ENCODE measurements at places on chromosomes 3 and 15.
A peak's percentile ranks its signal among the peaks of the same experiment; 100 is the strongest.

DNA sequence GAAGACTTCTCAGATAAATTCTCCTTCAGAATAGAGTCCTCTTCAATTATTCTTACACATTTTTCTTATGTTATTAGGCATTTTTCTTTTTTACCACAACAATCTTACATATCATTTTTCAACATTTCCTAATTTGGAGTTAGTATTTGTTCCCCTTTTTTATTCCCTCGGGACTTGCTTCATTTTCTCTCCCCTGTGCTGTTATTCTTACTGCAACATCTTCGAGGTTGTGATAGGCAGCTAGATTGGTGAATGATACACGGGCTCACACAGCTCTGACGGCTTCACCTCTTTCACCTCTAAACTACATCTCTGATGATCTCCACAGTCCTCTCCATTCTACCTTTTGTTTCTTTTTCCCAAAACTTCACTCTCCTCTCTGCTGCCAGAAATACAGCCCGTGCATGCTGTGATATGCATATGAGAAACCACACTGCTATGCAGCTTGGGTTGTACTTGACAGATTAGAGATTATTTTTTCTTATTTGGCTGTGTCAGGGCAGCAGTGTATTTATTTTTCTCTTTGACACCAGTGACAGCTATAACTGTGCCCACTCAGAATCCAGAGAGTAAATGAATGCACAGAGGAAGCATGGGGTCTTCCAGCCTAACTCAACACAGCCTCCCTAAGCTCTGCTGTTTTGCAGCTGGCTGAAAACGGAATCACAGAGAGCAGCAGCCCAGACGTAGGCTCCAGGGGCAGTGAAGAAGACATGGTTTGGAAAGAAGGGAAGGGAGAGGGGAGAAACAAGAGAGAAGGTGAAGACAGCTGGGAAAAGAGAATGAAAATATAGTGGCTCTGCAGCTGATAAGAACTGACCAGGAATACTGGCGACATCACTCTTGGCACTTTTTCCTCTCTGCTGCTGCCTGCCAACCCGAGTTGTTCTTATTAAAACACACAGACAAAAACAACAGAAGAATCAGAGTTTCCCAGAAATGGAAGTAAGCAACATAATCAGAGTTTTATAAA lies 61.8 kb downstream of the SLC9A9 start:
- no peak for DNase-seq

- DNase-seq: no peak
Observed at GRCh38 chr3:197674741-197675562, 61.8 kb downstream of the RUBCN start.

DNA sequence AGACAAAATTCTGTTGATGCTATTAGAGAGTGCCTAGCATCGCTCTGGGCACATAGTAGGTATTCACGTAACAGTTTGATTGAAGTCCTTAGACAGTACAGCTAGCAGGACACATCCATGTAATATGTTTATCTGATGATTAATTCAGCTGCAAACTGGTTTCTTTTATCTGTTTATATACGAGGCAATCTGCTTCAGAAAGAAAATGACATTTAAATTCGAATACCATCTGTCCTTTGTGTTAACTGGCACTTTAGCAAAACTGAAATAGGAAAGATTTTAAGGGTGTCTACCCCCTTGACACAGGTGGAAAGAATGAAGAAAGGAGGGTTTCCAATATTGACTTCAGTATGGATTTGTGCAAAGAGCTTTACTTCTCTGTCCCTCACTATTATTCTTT lies 192.5 kb downstream of the MFSD1 start:
- no peak for DNase-seq

DNA sequence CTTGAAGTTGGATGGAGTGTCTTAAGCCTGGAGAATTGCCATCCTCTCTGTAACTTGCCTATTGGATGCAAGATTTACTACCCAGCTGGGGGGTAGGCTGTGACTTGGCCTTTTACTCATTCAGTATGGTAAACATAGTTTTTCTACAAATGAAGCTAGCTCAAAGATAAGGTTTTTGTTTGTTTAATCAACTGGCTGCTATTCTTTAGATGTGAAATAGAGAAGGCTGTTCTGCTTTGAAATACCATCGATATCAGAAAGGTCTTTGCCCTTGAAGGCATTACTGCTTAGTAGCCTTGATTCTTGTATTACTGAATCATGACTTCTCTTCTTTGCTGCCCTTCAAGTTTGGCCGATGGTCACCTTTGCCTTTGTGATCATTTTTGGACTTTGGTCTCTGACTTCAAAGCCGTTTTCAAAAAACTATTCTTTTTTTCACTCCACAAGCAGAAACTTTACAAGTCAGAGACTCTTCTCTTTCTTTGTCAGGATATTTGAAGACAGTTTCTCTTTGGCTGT lies 83.1 kb downstream of the GAP43 start:
- DNase-seq: no peak

DNA sequence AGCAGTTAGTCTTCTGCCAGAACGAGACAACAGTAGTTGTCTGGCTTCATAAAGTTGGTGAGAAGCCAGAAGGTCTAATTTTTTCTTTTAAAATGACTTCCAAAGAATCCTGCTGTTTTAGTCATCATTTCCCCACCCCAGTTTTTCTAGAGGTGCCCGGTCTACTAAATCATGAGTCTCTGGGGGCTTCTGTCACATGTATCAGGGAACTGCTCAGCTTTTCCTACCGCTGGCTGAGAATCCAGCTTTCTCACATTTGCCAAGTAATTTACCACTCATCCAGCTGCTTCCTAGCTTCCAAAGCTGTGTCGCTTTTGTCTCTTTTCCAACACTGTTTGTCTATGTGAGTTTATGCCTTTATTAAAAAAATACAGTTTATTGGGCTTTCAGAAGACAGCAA lies 183.3 kb downstream of the NSUN3 start:
- DNase-seq: no peak

DNA sequence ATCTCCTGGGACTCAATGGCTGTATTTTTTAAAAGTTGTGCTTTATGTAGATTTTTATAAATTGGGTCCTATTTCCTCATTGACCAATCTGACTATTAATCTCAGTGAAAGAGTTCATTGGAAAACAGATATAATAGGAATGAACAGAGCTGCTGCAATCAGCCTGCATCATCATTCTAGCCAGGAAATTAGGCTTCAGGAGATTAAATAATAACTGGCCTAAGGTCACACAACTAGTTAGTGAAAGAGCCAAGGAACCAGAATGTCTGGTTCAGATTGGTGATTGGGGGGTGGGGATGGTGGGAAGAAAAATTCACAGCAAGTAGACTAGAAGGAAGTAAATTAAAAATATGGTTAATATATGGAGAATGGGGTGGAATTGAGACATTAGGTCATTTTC lies 180.9 kb upstream of the ROPN1 start:
- no peak for DNase-seq

DNA sequence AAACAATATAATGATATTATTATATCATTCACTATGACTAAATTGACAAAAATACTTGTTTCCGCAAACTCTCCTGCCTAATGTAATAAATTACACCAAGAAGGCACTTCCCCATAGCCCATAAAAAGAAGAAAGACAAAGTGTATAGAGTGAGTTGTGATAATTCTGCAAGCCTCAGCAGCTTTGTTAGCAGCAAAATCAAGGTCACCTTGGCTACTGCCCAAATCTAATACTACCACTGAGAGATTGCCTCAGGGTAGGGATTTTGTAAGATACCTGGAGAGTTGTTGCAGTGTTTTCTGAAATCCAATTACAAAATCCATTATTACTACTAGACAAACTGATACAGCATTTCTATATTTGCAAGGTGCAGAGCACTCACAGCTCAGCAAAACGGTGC lies 503.5 kb downstream of the FGF12 start:
- DNase-seq: no peak

DNA sequence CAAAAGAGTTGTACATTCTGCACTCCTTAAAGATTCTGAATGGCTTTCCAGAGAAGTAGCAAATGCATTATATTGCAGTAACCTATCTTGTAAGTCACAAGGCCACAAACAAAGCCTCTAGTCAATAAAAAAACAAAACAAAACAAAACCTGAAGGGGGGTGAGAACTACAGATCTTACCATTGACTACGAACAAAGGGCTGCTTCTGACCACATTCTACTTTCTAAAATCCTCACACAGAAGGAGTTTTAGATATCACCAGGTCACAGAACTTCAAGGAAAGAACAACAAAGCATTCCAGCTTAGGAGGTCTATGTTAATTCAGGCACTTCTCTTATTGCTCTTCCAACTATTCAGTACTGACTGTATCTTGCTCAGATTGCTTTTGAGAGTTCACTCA lies 343.0 kb downstream of the ZBTB20 start:
- DNase-seq: no peak

DNA sequence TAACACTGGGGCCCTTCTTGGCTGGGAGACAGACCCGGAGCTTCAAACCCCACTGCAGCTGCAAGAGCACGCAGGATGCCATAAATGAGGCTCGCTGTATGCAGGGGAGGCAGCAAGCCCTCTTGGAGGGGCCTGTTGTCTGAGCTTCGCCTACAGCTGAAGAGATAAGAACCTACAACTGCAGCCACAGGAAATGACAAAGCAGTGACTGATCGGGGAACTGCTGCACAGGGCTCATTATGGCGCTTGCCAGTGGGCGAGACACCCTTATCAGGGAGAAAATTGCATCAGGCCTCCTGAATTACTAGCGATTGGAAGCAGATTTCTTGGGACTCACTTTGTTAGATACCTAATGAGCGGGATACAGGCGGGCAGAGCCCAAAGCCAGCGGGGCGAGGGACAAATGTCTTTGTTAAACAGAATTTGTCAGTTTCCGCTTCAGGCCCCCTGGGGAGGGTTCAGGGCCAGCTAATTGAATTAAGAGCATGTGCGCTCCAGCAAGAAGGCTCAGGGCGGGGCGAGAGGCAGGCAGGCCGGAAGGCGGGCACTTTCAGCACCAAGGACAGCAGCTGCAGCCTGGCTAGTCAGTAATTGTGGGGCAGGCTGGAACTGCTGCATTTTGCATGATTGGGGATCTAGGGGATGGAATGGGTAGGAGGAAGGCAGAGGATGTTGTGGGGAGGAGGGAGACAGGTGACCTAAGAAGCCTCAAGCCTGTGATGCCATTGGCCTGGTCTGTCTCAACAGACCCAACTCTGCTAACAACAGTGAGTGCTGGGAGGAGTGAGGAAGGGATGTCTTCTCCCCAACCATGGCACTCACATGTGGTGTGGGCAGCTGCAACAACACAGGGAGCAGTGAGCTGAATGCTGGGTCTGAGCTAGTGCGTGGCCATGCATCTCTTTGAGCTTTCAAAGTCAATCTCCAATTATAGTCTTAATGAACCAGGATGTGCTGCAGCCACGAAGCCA lies 55.3 kb downstream of the CCDC33 start:
- DNase-seq: peak; percentile 29

DNA sequence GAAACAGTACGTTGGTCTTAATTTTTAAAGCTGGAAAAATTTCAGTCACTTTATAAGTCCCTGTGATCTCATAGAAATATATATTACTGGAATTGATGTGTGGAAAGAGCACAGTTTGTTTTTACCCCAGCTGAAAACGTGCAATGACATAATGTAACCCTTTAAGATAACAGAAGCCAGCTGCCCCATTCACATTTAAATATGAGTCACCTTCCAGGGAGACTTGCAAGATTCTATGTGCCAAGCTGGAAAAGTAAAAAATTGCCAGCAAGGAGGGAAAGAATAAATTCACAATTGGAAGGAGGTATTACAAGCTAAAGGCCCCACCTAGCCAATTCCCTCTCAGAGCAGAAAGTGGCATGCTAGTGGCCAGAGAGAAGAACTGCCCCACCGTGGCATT lies 50.2 kb downstream of the SAMMSON start:
- no peak for DNase-seq

DNA sequence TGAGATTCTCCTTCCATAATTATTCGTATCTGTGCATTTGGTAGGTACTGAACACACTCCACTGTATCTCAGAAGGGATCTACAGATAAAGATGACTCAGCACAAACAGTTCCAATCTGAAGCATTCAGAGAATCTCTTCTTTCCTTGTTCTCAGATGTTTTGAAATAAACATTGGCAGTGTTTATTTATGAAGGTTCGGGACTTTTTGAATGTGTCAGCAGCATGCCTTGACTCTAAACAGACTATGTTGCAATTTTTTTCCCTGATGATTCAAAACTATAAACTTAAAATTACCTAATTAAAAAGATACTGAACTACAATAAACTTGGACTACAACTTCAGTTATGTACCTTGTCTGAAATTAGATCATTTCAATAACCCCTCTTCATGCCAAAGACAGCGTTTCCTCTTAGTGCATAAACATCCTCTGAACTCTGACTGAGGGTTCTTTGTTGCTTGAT lies 612.9 kb upstream of the TBL1XR1 start:
- no peak for DNase-seq

DNA sequence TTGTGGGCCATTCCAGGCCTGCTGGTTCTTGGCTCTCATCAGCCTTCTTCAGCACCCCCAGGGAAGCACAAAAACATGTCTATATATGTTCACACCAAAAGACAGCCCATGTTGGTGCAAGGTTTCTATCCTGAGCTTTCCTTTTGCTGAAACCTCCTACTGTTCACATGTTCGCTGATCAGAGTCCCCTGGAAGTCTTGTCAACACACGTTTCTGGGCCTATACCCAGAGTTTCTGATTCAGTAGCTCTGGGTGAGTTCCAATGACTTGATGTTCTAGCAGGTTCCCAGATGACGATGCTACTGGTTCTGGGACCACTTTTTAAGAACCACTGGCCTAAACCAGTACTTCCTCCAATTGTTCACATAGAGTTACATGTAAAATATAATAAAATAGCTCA lies 46.0 kb downstream of the SUCNR1 start:
- DNase-seq: no peak

GRCh38 chr3:101193957-101194356 lies 126.4 kb downstream of the IMPG2 start:
- DNase-seq: no peak

- peak; percentile 59 for DNase-seq
Observed at GRCh38 chr15:66387163-66388042, 691 bp downstream of the MAP2K1 start.

- no peak for DNase-seq
Observed at GRCh38 chr15:99009741-99010330, 2.2 kb upstream of the PGPEP1L start.

DNA sequence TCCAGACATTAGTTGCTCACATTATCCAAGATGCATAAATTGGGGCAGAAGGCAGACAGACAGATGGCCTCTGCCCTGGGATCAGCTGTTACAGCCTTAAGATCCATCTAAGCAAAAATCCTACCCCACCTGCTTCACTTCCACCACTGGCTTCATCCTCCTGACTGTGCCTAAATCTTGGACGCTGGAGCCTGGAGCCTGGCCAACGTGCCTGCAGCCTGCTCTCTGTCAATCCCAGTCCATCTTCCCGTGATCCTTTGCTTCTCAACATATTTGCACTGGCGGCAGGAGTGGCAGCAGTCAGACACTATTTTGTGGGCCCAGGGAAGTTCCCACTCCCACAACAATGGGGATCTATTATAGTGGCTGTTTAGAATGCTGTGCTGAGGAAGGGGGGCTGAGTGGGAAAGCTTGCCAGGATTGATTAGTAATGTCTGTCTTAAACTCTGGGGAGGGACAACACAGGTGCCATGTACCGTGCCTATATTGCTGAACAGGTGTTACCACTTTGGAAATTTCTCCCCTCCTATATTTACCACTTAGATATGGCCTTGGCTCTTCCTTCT lies 121.2 kb downstream of the MEGF11 start:
- DNase-seq: no peak

GRCh38 chr15:59194639-59195325 lies 11.9 kb upstream of the LDHAL6B start:
- DNase-seq: no peak

- no peak for DNase-seq
Observed at GRCh38 chr3:157248590-157249422, 88.9 kb upstream of the CCNL1 start.

Data from activated T-helper 1 cell treated with Interleukin-2 at 50 U/mL for 16 hours (primary cell).